ENCODE measurements at places on chromosomes 5 and 9.

DNA sequence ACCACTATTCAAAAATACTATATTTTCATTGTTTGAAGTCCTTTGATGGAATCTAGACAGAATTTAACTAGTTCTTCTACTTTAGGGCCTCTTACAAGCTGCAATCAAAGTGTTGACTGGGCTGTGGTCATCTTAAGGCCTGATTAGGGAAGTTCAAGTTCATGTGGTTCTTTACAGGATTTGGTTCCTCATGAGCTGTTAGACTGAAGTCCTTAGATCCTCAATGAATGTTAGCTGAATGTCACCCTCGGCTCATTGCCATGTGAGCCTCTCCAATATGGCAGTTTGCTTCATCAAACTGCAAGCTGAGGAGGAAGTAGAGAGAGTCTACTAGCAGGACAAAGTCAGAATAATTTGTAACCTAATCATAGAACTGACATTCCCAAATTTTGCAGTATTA lies 135.1 kb downstream of the CSNK1G3 start:
- no peak for DNase-seq

DNA sequence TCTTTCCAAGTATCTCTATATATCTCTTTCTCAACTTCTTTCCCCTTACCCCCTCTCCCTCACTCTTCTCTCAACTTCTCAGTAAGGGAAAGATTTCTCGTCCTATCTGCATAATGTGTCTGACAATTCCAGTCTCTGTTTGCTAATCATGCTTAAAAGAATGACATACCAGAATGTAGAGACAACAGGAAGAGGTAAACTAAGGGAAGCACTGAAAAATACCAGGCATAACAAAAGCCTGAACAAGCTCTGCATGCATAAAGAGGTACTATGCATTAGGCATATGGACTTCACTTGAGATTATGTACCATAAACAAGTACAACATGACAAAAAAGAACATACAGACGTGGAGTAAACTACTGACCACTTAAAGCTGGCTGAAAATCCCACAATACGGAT lies 62.6 kb downstream of the SEMA5A start:
- DNase-seq: no peak

- DNase-seq: no peak
Observed at GRCh38 chr5:177389241-177390169, 5.3 kb downstream of the SLC34A1 start.

DNA sequence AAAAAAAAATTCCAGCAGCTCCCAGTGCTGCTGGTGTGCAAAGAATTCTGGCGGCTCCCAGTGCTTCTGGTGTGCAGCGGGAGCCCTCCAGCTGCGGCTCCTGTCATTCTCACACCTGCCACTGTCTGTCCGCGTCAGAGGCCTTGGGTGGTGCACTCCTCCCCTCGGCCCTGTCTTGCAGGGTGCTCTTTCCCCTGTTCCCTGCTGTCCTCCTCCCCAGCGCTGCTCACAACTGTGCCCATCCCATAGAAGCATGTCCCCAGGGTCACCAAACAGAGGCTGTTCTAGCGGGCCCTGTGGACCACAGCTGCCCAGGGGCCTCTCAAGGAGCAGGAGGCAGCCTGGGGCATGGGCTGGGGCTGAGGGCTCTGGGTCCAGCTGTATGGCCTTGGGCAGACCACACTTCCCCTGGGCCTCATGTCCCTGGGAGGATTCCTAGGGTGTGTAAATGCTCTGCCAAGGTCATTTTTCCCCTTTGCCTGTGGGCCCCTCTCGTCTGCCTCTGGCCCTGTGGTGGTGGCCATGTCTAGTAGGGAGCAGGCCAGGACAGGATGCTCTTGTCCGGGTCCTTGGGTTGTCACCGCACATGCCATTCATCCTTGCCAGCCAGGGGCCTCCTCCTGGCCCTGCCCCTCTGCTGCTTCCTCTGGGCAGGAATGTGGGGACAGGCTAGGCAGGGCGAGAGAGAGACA lies 68.2 kb downstream of the PHF2 start:
- DNase-seq: no peak

DNA sequence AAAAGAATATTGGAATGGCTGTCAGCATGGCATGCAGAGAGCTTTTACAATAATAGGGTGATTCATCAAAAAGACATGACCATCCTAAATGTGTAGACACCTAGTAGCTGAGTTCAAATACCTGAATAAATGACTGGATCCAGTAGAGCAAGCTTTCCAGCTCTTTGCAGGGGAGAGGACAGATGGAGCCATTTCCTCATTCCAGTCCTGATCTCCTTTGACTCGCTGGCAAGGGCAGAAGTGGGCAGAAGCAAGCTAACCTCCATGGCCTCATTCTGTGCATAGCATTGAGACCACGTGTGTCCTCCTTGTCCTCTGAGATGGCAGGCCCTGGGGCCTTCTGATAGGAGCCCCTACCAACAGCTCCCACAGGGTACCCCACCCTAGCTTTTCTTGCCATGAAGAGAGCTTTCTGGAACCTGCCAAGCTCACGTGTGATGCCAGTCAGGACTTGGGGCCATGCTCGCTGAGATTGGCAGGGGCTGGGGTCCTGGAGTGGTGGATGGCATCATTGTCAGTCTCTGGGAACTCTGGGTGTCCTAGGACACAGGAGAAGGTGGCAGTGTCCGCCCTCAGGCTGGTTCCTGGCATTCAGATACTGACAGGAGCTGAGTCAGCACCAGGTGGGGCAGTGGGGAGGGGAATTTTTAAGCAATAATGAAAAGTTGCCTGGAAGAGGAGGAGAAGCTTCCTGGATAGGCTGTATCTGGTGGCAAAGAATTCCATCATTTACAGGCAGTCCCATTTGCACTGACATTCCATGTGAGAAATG lies 33.6 kb downstream of the WWC1 start:
- no peak for DNase-seq

DNA sequence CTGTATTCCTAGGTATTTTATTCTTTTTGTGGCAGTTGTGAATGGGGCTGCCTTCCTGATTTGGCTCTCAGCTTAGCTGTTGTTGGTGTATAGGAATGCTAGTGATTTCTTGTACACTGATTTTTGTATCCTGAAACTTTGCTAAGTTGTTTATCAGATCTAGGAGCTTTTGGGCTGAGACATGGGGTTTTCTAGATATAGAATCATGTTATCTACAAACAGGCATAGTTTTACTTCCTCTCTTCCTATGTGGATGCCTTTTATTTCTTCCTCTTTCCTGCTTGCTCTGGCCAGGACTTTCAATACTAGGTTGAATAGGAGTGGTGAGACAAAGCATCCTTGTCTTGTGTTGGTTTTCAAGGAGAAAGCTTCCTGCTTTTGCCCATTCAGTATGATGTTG lies 129.9 kb downstream of the DMXL1 start:
- no peak for DNase-seq

DNA sequence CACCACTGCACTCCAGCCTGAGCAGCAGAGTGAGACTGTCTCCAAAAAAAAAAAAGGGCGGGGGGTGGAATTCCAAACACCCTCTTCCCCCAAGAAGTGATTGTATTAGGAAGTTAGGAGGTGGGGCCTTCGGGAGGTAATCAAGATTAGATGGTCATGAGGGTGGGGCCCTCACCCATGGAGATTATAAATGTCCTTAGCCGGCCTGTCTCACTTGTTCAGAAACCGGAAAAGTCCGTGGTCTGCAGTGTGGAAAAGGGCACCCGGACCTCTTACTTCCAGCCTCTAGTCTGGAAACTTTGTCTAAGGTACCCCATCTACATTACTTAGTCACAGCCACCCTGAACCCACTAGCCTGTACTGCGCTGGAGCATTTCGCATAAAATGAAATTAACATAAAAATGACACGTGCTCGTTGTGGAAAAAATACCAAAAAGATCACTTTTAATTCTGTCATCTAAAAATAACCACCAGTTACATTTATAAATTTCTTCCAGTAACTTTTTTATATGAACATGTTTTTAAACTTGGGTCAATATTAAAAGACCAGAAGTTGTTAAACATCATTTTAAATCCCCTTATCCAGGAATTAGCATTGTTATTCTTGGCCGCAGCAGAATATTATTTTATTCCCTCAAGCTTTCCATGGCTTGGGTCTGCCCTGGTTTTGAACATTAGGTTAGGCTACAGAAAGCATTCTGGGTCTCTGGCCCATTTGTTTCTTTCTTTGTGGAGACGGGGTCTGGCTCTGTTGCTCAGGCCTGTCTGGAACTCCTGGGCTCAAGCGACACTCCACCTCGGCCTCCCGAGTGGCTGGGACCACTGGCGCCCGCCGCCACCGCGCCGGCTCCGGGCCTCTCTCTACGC lies 1.2 kb upstream of the CKS2 start:
- no peak for DNase-seq

DNA sequence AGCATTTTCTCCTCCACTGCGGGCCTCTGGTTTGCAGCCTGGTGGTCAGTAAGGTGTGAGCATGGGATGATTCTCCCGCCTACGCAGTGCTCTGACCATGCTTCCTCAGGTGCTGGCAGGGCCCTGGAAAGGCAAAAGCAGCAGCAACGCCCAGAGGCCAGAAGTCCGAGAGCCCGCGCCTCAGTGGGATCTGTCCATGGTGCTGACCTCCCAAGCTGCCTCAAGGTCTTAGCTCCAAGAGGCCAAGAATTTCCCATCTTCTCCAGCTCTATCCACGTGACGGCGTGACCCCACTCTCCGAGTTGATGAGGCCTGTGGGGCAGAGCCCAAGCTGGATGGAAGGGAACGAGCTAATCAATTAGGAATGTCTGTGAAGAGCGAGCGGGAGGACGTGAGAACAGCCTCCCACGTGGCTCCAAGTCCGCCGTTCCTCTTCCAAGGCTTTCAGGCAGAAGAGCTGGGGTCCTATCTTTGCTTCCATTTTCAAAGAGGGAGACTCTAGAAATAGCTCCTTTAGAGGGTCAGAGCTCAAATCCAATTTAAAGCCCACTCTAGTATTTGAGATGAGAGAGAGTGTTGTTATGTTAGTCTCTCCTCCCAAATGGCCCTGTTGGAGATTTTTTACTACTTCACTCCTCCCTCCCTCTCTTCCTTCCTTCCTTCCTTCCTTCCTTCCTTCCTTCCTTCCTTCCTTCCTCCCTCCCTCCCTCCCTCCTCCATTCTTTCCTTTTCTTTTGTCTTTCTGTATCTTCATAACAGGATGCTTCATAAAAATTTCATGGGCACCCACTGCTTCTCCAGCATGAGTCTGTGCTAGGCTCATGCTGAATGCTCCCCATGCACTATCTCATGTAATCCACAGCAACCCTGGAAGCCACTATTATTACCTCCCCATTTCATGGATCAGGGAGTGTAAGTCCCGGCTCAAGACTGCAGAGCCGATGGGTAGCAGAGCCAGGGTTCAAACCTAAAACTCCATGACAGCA lies 69.3 kb downstream of the OLFM1 start:
- DNase-seq: no peak

- no peak for DNase-seq
Observed at GRCh38 chr9:81207651-81208050, 481.7 kb downstream of the TLE1 start.
